ENCODE measurements at places on chromosomes 1 and 21.

DNA sequence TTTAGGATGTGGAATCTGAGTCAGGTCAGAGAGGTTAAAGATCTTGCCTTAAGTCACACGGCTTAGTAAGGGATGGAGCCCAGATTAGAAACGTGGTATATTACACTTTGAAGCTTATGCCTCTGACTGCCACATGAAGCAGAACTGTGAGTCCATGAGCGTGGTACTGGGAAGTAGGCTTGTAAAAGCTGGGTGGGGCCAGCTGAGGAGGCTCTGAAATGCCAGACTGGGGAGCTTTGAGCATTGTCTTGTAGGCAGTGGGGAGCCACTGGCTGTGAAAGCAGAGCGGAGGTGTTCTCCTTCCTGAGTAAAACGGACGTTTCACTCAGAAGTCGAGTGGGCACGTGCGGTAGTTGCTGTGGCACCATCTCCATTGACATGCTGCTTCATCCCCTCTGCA, 72.6 kb upstream of the USP24 start:
- DNase-seq, result no peak

DNA sequence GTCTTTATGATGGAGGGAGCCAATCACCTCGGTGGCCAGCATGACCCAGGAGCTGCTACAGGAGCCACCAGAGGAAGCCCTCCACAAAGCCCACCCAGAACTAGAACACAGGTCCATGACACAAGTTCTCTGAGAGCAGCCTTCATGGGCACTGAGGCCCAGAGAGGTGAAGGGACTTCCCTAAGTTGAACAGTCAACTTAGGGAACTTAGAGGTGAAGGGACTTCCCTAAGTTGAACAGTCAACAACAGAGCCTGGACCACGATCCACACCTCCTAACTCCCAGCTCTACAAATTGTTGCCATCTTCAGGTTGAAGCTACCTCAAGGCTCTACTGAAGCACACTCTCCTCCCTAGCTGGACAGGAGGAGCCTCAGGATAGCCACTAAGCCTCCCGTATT, 132.7 kb downstream of the CCDC185 start:
- DNase-seq, result no peak

DNA sequence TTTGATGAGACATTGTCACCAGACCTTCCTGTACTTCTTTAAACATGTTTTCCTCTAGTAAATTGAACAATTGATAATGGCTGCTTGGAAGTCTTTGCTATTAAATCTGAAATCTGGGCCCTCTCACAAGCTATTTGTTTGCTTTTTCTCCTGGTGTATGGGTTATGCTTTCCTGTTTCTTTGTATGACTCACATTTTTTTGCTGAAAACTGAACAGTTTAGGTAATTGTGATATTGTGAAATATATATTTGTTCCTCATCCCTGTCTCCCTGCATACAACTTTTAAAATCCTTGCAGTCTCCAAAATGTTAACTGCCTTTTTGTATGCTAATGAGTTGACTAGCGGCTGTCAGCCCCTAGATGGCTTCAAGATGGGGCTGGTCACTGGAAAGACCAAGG, 61.6 kb downstream of the MAP3K21 start:
- no peak for DNase-seq

- DNase-seq, result no peak
These were observed 603.4 kb downstream of the PTPRU start for GRCh38 chr1:29839726-29840125.

DNA sequence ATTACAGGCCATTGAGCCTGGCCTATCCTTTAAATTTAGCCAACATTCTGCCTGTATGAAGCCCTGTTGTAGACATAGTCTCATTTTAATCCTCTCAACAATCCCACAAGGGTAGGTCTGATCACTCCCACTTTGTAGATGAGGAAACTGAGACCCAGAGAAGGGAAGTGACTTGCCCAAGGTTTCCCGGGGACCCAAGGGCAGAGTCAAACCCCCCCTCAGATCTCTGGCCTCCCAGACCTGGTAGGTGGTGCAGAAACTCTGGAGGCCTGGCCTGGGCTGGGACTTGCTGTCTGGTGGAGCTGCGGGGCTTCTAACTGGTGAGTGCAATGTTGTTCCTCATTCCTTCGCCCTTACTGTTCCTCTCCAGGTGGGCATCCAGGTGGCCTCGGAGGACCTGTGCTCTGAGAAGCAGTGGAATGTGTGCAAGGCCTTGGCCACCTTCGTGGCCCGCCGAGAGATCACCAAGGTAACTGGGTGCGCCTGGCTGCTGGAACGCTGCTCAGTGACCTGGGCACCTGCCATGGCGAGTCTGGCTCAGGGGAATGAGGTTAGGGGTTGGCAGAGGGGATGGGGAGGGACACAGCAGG, 29.7 kb downstream of the FAM151A start:
- no peak for DNase-seq

DNA sequence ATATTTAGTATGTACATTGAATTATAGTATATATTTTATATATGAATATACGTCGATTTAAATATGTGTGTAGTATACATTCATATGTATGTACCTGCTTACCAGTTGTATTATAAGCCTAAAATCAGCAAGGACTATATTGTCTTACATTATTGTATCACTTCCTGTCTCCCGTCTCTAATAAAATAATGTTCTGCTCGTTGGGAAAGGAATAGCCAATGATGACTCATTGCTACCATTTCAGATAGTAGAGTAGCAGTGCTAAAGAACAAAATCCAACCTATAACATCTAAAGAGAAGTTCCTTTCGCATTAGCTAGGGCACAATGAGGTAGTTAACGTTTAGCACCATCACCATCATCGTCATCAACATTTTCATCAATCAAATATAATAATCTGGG, 39.9 kb upstream of the SMYD2 start:
- no peak for DNase-seq
